ENCODE measurements at places on chromosomes 13 and 19.

DNA sequence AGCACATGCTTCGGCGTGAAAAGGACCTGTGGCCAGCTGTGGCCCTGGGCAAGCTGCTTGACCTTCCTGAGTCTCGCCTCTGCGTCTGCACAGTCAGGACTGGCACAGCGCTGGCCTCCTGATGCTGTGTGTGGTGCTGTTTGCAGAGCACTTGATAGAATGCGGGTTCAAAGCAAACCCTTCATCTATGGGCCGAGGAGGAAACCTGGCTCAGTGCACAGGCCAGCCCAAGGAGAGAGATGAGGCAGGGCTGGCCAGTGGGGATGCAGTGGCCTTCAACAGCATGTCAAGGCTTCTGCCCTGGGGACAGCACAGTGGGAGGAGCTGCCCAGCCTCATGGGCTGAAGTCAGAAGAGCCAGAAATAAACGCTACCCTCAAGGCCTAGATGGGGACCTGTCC lies 21.3 kb upstream of the VSTM2B start:
- no peak for DNase-seq

GRCh38 chr19:53463263-53463662 lies 4.3 kb upstream of the ZNF813 start:
- peak; percentile 28 for DNase-seq

DNA sequence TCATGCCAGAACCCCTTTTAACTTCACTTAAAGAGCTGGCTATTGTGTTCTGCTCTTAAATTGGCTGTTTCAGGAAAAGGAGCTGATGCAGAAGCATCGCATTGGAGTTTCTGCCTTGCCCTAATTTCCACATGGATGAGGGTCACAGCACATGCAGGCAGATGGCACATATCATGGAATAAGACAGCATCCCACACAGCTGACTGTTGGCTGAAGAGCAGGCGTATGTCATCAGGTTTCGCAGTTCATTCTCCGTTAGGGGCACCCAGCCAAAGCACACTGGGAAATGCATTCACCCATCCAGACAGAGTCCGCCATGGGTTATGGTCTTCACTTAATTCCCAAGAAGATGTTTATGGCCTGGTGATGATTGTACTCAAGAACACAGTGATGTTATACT lies 572.5 kb downstream of the LIG4 start:
- DNase-seq = no peak

DNA sequence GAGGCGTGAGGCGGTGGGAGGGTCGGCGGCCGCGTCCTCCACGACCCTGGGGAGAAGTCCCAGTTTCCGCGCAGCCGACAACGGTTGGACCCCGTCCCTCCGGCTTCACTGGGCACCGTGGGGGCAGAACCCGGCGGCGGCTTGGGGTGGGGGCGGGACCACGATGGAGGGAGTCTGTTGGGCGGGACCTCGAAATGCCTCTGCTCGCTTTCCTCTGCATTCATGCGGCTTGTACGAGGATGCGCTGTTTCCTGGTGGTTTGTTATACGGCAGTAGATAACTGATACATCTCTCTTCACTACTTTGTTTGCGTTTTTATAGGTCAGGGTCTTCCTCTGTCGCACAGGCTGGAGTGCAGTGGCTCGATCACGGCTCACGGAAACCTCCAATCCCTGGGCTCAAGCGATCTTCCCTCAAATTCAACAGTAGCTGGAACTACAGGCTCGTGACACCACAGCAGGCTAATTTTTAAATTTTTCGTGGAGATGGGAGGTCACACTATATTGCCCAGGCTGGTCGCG lies 24.6 kb upstream of the ZNF846 start:
- DNase-seq = peak; percentile 65

DNA sequence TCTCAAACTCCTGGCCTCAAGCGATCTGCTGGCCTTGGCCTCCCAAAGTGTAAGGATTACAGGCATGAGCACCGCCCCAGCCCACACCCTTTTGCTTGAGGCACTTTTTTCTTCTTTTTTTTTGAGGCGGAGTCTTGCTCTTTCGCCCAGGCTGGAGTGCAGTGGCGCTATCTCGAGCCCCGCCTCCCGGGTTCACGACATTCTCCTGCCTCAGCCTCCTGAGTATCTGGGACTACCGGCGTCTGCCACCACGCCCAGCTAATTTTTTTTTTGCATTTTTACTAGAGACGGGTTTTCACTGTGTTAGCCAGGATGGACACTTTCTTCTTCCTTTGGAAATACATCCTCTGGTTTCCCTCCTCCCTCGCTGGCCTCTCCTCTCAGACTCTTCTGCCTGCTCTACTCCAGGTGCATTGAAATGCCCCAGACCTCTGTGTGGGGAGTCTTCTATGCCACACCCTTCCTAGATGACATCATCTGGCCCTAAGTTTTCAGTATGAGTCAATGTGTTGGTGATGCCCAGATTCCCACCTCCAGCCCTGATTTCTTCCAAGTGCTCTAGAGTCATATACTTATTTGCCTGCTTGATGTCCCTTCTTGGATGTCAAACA lies 20.7 kb upstream of the TPT1 start:
- no peak for DNase-seq

DNA sequence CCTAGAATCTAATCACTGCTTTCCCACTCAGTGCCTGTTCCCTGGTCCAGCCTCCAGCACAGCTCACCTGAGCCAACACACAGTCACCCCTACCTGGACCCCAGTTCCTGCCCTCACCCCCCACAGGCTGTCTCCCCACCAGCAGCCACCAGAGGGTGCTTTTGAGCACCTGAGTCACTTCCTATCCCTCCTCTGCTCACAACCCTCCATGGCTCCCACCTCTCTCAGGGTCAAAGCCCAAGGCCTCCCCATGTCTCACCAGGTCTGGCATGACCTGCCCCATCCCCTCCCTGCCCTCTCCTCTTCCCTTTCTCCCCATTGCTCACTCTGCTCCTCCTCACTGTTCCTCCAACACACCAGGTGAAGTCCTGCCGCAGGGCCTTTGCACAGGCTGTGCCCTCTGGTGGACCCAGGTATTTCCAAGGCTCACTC lies 7.1 kb upstream of the DPP9 start:
- no peak for DNase-seq

GRCh38 chr19:40627486-40628279 lies 26.5 kb downstream of the LTBP4 start:
- no peak for DNase-seq

GRCh38 chr13:99395436-99395835 lies 88.2 kb upstream of the GPR183 start:
- DNase-seq = no peak

DNA sequence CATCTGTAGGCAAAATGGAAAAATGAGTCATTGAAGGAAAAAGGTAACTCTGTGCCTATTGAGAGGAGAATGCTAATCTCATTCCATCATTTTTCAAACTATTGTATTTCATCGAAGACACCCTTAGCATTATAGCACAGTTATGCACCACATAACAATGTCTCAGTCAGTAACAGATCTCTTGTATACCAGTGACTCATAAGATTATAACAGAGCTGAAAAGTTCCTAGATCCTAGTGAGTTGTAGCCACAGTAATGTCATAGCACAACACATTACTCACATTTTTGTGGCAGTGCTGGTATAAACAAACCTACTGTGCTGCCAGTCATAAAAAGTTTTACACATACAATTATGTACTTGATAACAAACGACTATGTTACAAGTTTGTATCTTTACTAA lies 1077.6 kb downstream of the DIAPH3 start:
- peak; percentile 86 for DNase-seq

GRCh38 chr19:12664406-12665280 lies 1.9 kb downstream of the MAN2B1 start:
- DNase-seq = no peak

DNA sequence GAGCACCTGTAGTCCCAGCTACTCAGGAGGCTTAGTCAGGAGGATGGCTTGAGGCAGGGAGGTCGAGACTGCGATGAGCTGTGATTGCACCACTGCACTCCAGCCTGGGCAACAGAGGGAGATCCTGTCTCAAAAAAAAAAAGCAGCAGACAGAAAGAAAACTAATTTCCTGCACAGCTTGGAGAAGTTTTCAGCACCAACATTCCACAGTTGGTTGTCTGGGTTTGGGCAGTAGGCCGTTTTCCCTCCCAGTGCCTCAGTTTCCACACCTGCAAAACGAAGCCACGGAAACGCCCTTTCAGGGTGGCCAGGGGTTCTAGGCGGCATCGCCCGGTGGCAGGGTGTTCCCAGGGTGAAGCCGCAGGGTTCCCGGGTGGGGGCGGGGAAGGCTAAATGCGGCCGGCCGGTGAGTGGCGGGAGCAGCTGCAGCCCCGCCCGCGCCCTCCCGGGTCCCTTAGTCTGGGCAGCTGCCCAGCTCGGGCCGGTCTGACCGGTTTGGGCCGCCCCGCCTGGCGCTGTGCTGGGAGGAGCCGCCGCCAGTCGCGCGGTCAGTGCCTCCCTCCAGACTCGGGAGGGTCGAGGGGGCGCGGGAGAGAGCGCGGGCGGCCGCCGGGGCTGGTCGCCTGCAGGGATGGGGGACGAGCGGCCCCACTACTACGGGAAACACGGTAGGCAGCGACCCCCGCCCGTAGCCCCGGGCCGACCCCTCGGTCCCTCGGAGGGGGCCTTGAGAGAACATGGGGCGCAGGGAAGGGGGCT lies at the start of gene SLC44A2:
Gene SLC44A2 (plus strand): TSS at position 551 of the 759 bp plus-strand sequence. CDS start 81 bp downstream, at position 632.
- DNase-seq = peak; percentile 71

DNA sequence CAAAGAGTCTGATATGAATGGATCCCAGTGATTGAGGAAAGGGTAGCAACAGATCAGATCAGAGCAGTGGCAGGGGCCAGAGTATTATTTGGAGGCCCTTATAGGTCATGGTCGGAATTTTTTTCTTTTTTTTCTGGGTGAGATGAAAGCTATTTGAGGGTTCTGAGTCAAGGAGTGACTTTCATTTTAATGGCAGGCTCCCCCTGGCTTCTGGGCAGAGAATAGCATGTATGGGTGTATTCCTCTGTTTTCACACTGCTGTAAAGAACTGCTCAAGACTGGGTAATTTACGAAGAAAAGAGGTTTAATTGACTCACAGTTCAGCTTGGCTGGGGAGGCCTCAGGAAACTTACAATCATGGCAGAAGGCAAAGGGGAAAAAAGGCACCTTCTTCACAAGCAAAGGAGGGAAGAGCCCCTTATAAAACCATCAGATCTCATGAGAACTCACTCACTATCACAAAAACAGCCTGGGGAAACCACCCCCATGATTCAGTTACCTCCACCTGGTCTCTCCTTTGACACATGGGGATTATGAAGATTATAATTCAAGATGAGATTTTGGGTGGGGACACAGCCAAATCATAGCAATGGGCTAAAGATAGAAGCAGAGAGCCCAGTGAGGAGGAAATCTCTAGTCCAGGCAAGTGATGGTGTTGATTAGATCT lies 3.0 kb upstream of the SLC6A16 start:
- peak; percentile 61 for DNase-seq

Measured in choroid plexus epithelial cell (primary cell).